ENCODE measurements at places on chromosomes 1 and 21. TPM values are rescaled to one million over a fixed set of nuclear protein-coding genes. Genes with fewer than 3 reads are reported as not detected.
A peak's percentile ranks its signal among the peaks of the same experiment; 100 is the strongest.

The SLC44A3 gene
- 15.6 TPM for total RNA-seq

GRCh38 chr1:224747578-224747977 is 131.5 kb downstream of the CNIH3 start:
- DNase-seq = peak; percentile 4

DNA sequence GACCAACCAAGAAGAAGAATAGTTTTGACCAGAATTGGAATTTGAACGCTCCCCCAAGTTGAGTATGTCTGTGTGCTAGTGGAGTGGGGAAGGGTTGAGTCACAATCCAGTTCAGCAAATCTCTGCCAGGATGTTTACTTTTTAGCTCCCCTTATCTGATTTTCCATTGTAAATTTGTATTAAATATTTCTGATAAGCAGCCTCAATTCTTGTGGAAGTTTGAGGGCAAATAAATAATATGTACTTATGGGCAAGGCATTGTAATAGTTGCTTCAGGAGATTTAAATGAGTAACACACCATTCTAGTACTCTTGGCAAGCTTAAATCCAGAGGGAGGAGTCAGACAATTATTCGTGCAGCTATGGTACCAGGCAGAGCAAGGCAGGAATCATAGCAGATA is 14.4 kb downstream of the CXADR start:
- peak; percentile 72 for DNase-seq

The SHISAL2A gene
- total RNA-seq = not detected

The SPRR2G gene
- total RNA-seq = not detected

DNA sequence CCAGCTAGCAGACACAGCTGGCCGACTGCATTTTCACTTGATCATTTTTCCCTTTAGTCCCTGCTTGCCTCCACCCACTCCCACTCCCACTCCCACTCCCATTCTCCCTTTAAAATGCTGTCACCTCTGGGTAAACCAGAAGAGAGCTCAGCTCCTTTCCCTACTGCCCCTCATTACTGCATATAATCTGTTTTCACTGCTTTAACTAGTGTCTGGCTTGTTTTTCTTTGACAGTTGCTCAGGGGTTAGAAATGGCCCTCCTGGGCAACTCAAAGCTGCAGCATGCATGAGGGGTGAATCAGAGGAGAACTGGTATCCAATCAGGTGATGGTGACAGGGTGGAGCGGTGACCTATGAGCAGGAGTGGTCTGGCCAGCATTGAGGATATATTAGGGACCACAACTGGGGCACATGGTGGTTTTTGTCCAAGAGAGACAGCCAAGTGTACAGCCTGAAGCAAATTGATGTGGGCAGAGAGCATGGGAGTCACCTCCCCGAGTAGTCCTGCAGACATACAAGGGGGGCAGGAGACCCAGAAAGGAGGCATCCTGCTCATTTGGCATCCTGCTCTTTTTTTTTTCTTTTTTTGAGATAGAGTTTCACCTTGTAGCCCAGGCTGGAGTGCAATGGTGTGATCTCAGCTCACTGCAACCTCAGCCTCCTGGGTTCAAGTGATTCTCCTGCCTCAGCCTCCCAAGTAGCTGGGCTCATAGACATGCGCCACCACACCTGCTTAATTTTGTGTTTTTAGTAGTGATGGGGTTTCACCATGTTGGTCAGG is 42.6 kb upstream of the SRSF10 start:
- peak; percentile 90 for DNase-seq

GRCh38 chr21:45145146-45145545 is 70.8 kb downstream of the ADARB1 start:
- DNase-seq = no peak

- no peak for DNase-seq
Measured at GRCh38 chr1:184595596-184595995, 159.1 kb downstream of the EDEM3 start.

The AHCTF1 gene
- total RNA-seq = 18.2 TPM
